ENCODE measurements at places on chromosomes 1 and 21.

DNA sequence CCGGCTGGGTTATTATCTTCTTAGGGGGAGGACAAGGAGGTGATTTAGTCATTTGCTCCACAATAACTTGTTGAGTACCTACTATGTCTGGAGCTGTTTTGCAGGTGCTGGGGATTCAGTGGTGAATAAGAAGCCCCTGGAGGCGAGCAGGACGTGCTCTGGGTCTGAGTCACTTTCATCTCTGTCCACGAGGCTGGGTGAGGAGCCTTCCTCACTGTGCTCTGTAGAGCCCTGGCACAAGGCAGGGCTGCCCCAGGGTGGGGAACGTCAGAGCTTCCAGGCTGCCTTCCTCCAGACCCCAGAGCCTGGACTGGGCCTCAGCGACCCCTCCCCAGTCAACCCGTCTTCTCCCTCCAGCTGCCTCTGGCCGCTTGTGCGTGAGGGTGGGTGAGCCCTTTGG lies 2.5 kb upstream of the PADI6 start:
- DNase-seq = no peak

DNA sequence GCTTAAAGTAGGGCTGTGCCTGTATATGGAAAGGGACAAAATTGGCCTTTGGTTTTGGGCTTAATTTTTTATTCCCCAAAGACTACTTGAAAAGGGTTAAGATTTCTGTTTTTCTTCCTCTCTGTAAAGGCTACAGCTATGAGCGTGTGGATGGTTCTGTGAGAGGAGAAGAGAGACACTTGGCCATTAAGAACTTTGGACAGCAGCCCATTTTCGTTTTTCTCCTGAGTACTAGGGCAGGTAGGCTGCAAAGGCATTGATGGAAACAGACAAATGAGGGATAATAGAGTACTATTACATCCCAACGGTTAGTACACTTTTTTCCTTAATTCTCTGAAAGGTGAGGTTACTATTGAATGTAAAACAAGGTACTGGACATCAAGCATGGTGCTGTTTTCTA lies 29.6 kb downstream of the CHD1L start:
- no peak for DNase-seq

DNA sequence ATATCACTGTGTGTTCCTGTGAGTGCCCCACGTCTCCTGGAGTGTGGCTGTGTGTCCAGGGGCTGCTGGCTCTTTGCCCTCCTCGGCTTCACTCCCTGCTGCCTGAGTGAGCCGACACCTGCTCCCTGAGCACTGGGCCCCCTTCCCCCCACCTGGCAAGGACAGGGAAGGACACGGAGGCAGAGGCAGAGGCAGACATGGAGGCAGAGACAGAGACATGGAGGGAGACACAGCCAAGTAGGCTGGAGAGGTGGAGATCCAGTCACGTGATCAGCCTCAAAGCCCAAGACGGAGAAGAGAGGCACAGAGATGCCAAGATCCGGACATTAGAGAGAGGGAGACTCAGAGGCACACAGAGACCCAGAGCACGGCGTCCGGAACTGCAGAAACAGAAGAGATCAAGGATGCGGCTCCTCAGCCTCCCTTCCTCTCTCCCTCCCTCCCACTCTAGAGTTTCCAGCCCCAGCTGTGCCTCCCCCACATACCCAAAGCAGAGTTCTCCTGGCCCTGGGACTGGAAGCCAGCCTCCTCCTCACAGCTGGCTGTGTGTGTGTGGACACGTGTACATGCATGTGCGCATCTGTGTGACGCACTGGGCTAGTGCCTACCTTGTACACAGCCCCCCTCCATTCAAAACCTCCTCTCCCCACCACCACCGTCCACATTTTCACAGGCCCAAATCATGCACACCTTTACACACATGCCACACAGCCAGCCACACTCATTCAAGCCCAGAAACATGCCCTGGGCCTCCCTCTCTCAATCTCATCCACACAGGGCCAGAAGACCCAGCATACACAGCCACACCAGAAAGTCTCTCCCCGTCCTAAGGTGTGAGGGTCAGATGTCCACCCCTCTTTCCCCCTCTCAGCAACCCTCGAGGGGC lies 39.1 kb upstream of the WASF2 start:
- no peak for DNase-seq

- no peak for DNase-seq
Observed at GRCh38 chr1:53943490-53944043, 1.9 kb downstream of the IFT25 start.

DNA sequence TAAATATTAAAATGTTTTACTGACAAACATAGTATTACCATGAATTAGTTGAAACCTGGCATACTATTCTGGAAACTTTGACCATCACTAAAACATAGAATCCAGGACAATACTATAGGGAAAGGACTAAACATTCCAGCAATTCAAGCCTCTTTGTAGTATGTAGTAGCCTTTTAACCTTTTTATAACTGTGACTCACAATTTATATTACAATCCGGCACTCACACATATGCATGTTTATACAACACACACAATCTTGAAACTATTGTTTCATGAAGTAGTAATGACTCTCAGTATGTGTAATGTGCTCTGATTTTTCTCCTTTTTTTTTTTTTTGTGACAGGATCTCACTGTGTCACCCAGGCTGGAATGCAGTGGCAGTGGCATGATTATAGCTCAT lies 64.3 kb downstream of the ANKRD13C start:
- DNase-seq = no peak

DNA sequence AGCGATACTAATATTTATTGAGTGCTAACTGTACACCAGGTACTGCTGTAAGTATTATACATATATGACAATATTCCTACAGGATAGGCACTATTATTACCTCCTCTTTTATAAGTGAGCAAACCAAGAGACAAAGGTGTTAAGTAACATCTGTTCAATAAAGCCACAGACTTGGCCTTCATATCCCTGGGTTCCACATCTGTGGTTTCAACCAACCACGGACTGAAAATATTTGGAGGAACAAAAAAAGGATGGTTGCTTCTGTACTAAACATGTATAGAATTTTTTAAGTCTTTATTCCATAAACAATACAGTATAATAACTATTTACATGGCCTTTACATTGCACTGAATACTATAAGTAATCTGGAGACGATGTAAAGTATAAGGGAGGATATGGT lies 95.1 kb downstream of the RERE start:
- DNase-seq = no peak

DNA sequence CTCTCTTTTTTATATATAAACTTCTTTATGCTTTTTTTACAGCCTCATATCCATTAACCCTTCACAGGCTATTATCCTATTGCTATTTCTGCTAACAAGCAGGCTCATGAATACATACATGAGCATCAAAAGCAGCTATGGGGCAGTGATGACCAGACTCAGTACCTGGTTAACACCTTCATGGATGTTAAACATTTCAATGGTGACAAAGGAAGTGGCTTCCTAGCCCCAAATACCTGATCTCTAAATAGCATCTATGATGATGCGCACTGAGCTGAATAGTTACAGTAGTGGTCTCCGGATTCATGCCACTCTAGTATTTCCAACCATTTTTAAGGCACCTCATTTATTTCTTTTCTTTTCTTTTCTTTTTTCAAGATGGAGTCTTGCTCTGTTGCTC lies 101.1 kb downstream of the TM2D1 start:
- DNase-seq = no peak

DNA sequence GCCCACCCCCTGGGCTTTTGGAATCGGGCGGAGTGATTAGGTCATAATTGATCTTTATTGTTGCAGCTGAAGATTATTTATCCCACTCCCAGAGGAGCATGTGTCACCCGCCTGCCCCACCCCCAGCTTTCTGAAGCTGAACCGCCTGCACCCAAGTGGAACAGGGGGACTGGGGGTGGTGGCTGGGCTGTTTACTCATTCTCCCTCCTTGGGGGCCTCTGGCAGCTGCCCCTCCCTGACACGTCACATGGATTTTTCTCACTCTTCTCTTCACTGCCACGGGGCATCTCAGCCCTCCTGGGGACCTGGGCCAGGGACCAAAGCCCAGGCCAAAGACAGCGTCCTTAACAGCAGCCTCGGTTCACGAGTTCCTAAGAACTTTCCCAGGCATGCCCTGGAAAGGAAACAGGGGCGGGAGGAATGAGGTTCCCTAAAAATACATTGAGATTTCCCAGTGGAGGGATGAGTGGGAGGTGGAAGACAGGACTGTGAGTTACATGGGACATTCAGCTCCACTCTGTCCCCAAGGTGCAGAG lies 31.6 kb upstream of the SOX13 start:
- no peak for DNase-seq

DNA sequence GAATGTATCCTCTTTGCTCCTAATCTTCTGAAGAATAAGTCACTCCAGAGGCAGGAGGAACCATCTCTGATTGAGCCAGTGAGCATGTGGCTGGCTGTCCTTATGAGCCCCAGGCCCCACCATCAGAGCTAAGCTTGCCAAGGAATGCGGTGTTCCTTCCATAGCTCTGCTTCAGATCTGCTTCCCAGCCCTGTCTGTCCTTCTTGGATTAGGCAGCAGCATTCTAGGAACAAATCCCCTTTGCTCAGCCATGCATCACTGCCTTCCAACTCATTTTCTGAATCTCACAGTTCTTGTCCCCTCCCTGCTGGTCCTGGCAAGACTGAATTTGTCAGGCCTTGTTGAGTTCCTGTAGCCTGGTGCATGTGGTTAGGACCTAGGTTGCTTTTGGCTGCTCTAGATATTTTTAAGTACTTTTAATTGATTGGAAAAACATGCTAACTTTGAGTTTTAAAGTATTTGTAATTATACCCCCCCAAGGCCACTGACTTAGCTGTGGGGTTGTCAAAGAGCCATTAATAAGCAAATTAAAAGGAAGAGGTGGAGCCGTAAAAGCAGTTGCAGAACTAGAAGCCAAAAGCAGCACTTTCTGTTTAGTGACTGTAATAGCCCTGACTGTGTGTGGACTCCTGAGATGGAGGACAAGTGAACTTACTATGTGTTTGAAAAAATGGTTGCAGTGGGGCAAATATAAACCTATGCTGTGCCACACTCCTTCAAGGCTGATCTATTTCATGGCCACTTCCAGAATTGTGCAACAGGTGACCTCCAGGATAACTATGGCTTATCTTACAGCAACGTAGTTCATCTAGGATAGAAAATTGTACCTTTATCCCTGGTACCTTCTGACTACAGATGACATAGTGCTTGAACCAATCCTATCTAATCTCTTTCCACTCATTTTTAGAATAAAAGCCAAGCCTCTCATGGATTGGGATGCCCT lies 61.3 kb upstream of the BACH1 start:
- DNase-seq = no peak

Measured in right renal pelvis (tissue), 4 donors.